Suprapubic skin (tissue), 4 donors: ENCODE measurements at places on chromosomes 16 and 17.

DNA sequence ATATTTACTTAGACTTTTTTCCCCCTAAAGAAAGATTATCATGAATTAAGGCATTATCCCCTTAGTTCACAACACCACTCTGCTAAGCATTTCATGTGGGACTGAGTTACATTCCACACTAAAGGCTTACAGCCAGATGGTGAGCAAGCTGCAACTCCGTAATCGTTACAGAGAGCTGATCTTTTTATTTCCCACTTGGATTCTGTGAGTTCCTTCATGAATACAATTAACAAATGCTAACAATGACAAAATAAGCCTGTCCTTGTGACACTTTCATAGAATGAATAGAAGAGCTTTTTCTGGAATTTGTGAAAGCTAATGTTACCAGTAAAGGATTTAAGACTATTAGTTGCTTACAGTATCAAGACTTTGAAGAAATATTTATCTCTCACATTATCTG lies 8.7 kb downstream of the OGFOD1 start:
- no peak for DNase-seq

- no peak for DNase-seq
Measured at GRCh38 chr17:17570140-17570797, 21.2 kb downstream of the PEMT start.

DNA sequence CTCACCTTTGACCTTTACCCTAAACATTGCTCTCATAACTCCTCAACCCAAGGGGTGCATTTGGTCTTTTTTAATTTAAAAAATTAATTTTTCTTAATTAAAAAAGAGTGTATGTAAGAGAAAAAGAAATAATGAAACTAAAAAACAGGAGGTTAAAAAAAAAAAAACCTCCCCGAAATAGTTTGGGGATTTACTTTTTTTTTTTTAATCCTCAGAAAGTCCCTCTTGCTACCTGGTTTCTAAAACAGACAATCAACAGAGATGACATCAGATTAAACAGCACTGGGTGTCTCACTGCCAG lies 301.3 kb downstream of the SOX9 start:
- no peak for DNase-seq

DNA sequence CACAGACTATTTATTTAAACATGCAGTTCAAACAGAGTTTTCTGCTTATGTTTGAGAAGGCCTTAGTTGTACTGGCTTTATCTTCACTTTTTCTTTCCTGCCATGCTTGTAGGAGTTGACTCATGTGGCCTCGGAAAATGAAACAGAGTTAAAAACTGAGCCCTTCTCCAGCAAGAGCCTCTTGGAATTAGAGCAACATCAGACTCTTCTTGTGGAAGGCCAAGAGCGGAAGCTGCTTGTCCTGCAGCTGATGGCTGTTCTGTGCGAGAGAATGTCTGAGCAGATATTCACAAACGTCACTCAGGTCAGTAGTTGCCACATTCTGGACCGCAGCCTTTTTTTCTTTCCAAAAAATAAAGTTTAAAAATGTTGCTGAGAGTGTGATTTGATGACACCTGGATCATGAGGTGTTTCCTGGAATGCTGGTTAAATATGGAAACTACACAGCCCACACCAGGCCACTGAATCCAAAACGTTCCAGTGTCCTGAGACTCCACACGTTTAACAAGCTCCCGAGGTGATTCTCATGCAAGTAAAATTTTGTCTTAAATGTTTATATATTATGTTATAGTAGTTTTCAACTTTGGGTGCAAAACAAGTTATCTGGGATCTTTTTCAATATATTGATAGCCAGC lies 65.9 kb downstream of the TANGO6 start:
- DNase-seq = no peak

- DNase-seq = no peak
Measured at GRCh38 chr16:79658301-79659033, 57.9 kb upstream of the MAF start.

DNA sequence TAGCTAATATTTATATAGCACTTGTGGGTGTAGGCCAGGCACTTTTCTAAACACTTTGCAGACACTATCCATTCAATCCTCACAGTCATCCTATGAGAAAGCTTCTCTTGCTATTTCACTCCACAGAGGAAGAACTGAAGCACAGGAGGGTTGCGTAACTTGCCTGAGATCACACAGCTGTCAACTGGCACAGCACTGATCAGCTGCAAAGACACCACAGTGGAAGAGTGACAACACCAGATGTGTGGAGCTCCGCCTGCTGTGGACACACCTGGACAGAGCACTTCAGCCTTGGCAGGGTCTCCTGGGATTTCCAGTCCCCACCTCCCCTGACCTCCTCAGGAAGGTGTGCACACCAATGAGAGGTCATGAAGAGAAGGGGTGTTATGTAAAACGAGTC lies 13.3 kb upstream of the CNEP1R1 start:
- no peak for DNase-seq

- DNase-seq = no peak
Measured at GRCh38 chr17:43877451-43878155, 29.7 kb downstream of the MPP2 start.

- DNase-seq = no peak
Measured at GRCh38 chr17:2423271-2423670, 22.4 kb upstream of the MNT start.

DNA sequence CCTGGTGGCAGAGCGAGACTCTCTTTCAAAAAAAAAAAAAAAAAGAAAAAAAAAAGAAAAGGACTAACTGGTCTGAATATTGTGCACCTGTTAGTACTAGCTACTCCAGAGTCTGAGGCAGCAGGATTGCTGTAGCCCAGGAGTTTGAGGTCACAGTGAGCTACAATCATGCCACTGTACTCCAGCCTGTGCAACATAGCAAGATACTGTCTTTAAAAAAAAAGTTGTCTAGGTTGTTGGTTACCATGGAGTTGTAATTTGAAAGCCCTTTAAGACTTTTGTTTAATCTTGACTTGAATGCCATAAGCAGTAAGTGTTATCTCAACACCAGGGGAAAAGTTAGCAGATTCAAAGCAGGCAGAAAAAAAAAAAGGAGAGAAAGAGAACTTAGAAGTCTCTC lies 10.9 kb upstream of the C16orf54 start:
- no peak for DNase-seq

DNA sequence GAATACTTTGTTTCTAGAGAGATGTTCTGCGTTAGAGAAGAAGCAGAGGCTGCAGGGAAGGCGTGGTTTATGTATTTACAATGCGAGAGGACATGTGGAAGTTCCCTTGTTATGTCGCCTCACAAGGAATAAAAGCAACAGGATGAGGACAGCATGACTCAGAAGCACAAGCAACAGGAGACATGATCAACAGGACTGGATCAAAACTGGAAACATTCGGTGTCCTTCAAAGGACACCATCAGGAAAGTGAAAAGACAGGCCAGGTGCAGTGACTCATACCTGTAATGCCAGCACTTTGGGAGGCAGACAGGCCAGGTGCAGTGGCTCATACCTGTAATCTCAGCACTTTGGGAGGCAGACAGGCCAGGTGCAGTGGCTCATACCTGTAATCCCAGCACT lies 52.6 kb downstream of the CCDC57 start:
- no peak for DNase-seq

DNA sequence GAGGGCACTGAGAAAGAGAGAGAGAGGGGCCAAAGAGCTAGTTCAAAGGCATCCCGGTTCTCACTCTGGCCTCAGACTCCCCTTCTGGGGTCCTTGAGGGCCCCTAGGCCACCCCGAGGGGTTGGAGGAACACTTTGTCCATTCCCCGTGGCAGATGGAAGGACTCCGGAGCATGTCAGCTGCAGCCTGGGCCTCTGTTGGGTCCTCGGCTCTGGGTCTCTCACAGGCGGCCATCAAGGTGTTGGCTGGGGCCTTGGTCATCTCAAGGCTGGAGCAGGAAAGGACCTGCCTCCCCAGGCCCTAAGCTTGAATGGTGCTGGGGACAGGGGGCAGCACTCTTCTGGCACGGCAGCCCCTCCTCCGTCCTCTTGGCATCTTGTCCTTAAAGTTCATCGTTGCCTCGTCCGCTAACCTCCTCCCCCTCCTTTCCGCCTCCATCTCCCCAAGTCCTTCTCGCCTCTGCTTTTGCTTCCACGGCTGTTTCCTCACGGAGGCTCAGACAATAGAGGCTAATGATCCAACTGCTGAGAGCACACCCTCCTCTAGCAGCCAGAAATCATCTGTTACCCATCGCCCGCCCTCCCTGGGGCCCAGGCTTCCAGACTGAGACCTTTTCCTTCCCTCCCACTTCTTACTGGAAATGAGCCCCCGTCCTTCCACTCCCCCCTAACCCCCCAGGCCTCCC lies 23.3 kb downstream of the CCR7 start:
- DNase-seq = no peak

DNA sequence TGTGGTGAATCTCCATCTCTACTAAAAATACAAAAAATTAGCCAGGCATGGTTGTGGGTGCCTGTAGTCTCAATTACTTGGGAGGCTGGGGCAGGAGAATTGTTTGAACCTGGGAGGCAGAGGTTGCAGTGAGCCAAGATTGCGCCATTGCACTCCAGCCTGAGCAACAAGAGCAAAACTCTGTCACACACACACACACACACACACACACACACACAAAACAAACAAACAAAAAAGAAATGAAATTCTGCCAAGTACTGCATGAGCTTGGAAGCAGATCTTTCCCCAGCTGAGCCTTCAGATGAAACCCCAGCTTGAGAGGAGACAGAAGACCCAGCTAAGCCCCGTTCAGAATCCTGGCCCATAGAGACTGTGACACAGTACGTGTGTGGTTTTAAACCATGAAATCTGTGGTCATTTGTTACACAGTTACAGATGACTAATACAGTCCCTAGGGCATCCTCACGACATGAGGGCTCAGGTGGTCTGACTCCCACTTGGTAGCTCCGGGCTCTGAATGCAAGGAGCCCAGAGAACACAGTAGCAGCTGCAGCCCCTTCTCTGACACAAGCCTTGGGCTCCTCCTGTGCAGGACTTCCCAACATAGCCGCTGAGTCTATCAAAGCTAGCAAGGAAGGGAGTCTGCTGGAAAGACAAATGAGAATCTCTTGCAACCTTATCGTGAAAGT lies 132.8 kb downstream of the SEC14L1 start:
- DNase-seq = no peak

DNA sequence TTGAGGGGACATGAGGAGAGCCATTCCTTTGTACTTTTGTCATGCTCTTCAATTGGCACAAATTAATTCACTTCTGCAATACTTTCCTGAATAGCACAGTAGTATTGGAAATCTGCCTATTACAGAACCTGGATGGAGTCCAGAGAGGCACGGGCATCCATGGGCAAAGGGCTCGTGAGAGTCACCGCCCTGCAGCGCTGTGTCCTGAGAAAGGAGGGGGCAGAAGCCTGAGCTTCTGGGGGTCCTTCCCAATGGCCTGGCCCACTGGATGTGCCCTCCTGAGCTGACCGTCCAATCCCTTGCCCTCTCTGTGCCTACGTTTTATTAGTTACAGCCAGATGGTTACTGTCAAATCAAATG lies 3.5 kb downstream of the G6PC1 start:
- no peak for DNase-seq

GRCh38 chr16:81928975-81929374 lies 82.3 kb downstream of the SDR42E1 start:
- DNase-seq = peak; percentile 75

DNA sequence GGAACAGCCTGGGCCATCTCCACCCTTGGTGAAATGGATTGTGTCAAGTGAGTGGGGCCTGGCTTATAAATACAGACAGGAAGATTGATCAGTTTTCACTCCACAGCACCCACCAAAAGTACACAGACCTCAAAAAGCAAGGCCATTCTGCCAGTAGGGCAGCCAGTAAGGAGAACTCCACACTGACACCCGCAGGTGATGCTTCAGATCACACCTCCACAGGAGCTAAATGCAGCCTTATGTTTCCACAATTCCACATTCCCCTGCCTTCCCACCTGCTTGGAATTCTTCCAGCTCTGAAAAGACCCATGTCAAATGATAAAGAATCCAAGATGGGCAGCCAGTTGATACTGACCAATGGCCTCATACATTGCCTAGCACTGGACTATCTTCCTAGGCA lies 191.1 kb downstream of the ZFHX3 start:
- no peak for DNase-seq

- no peak for DNase-seq
Measured at GRCh38 chr17:75504347-75505151, 10.8 kb downstream of the CASKIN2 start.

- no peak for DNase-seq
Measured at GRCh38 chr16:48206594-48207242, 37.4 kb upstream of the LONP2 start.

DNA sequence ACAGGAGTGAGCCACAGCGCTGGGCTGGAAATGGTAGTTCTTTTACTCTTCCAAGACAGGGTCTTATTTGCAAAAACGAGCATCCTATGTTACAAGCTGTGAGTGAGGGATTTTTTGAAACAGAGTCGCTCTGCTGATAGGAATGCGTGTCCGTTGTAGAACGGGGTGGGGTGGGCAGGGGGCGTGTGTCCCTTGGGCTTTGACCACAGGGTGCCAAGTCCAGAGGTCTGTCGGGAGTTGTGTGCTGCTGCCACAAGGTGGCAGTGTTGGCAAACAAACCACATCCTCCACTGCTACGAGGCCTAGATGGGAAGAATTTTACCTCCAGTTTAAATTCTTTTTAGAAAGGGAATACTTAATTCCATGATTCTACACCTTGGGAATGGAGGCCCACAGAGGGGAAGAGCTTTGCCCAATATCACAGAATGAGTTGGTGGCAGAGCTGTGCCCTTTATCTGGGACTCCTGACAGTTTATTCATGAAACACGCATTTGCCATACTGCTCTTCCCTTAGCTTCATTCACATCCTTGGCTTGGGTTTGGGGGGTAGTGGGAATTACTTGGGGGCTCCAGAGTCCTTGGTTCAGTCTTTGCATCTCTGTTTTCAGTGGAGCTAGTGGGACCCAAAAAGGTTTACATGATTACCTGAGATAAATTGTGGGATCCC lies 30.6 kb upstream of the ETV4 start:
- DNase-seq = no peak

- DNase-seq = no peak
Measured at GRCh38 chr16:81618661-81619060, 160.4 kb upstream of the PLCG2 start.

GRCh38 chr16:87100306-87101058 lies 216.7 kb downstream of the C16orf95 start:
- no peak for DNase-seq

- no peak for DNase-seq
Measured at GRCh38 chr17:75531721-75532072, 6.2 kb downstream of the LLGL2 start.

DNA sequence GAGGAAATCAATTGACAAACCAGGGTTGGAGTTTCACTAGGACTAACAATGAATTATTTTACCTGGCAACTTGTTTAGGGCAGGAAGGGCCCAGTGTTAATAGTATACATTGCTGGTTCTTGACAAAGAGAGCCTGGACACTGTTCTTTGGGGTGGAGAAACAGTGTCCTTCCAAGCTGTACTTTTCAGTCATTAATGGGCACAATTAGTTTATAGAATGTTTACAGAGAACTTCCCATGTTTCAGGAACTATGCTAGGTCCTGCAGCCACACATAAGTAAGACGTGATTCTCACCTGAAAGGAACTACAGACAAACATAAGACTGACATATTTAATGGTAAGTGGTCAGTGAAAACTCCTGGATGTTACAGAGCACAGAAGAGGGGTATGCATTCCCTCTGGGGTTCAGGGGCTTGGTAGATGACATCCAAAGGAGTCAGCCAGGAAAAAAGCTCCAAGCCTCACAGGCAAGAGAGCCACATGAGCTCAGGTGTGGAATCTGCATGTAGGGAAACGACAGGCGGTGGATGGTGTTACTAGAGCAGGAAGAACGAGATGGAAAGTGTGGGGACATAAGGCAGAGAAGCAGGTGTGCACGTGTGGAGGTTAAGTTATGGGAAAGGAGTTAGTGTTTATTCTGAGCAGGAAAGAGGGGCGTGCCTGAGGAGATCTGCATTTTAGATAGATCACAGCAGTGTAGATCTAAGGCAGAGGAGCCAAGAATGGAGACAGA lies 3.8 kb upstream of the DYNLL2 start:
- no peak for DNase-seq

- DNase-seq = no peak
Measured at GRCh38 chr16:74253161-74253938, 43.3 kb upstream of the PSMD7 start.
